Tibial nerve (tissue), 4 donors: ENCODE measurements at places on chromosomes 3 and 15.

DNA sequence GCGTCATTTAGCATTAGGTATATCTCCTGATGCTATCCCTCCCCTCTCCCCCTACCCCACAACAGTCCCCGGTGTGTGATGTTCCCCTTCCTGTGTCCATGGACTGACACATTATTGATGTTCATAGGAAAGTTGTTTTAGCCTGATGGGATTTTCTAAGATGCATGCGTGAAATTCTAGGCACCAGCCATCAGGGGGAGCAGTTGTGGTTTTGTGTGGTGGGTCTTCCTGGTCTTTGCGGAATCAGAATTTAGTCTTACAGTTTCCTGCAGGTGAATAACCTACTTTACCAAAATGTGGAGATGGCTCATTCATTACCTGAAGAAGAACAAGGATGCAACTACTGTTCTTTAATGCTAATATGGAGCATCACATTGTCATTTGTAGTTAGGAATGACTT, 455.0 kb upstream of the THBS1 start:
- no peak for DNase-seq
- H3K27ac ChIP-seq = no peak overlapping the region
- peaks cover 45% of the 10 kb centered on the region for H3K4me1 ChIP-seq
- H3K4me3 ChIP-seq = no peak overlapping the region
- H3K27me3 ChIP-seq = no peaks in the 10 kb centered on the region
- H3K36me3 ChIP-seq = no peaks in the 10 kb centered on the region

DNA sequence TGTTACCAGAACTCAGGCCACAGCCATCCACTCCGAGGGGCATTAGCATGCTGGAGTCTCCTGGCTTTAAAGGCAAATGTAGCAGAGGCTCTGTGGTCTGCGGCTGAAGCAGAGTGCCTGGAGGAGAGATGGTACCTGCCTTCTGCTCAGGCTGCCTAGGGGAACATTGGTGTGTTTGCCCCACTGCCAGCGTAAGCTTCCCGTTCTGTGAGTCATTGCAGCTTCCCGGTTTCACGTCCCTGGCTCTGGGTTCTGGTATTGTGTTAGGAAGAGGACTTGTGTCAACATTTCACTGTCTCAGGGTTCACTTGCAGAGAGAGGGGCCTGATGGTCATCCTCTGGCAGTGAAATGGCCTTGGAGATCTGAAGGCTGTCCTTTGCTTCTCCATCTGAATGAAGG, 1.8 kb downstream of the GASK1A start:
- no peaks in the 10 kb centered on the region for H3K27me3 ChIP-seq
- no peak for DNase-seq
- H3K27ac ChIP-seq = peak overlapping the region; percentile 81

DNA sequence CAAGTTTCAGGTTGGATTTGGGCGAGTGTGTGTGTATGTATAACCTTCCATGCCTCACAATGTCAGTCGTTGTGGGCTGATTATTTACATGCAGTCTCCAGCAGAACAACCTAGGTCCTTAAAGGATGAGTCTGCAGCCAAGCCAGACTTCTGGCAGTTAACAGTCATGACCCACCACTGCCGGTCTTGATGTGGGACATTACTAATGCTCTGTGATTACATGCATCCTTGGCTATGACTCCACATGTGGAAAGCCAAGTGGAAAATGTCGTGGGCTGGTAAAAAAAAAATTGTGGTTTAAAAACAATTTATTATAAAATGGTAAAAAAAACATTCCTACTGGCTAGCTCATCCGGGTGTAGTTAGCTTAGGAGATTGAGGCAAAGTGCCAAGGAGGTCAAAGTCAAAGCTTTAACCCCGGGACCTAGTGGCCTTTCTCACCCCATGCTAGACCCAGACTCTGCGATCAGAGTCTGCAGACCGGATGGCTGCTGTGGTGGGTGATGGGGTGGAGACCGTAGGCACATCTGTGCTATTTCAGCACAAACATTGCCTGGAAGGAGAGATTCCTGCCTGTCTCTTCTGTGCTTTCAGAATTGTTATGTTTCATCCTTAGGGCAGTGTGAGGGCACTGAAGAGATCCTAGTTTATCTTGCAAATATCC, 6.8 kb downstream of the RARRES1 start:
- no peaks in the 10 kb centered on the region for H3K27me3 ChIP-seq
- no peaks in the 10 kb centered on the region for H3K36me3 ChIP-seq
- DNase-seq = no peak
- H3K4me3 ChIP-seq = no peak overlapping the region
- H3K4me1 ChIP-seq = peaks cover 20% of the 10 kb centered on the region

GRCh38 chr3:37907906-37908305, 46.2 kb downstream of the CTDSPL start:
- no peaks in the 10 kb centered on the region for H3K36me3 ChIP-seq
- DNase-seq = no peak
- H3K27me3 ChIP-seq = no peaks in the 10 kb centered on the region
- peaks cover 64% of the 10 kb centered on the region for H3K4me1 ChIP-seq

GRCh38 chr15:67834581-67835296, 5.1 kb downstream of the RNU6-1 start:
- peaks cover 65% of the 10 kb centered on the region for H3K27me3 ChIP-seq
- no peaks in the 10 kb centered on the region for H3K36me3 ChIP-seq
- H3K4me1 ChIP-seq = no peaks in the 10 kb centered on the region
- peak overlapping the region; percentile 38 for H3K4me3 ChIP-seq
